ENCODE measurements at places on chromosomes 13 and 19.
A peak's percentile ranks its signal among the peaks of the same experiment; 100 is the strongest.

- DNase-seq, result no peak
These were observed 2.3 kb downstream of the SPACA4 start for GRCh38 chr19:48608798-48609263.

GRCh38 chr19:16042533-16043085 lies 33.7 kb upstream of the TPM4 start:
- no peak for DNase-seq

- DNase-seq, result no peak
These were observed 9.1 kb upstream of the FKRP start for GRCh38 chr19:46736531-46737297.

- DNase-seq, result peak; percentile 90
These were observed 13.0 kb downstream of the TMEM160 start for GRCh38 chr19:47035127-47036096.

DNA sequence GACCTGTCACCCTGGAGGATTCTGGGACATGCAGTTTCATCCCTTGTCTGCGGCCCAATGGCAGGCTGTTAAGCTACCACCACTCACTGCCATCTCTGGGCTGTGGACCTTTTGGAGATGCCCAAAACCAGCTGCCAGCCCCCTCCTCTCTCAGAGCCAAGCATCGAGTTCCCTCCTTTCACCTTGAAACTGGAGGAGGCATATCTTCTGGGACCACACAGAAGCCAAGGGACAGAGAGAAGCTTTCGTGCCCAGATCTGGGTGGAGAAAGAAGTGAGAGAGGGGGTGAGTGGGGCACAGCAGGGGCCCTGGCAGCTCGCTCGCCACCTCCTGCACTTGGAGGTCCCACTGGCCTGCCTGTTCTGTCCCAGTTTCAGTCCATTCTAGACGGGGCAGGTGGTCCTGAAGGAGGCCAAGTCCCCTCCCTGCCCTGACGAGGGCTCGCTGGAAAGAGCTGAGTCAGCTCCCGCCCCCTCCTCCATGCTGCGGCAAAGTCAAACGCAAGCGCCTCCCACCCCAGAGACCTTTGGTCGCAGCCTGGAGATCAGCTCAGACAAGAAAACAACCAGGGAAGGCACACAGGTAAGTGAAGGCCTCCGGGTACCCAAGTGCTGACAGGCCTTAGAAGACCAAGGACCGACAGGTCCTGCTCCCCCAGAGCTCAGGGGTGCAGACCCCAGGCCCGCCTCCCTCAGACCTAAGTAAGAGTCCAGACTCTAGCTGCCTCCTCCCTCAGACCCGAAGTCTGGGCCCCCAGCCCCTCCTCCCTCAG lies 3.8 kb downstream of the BCAT2 start:
- peak; percentile 12 for DNase-seq

DNA sequence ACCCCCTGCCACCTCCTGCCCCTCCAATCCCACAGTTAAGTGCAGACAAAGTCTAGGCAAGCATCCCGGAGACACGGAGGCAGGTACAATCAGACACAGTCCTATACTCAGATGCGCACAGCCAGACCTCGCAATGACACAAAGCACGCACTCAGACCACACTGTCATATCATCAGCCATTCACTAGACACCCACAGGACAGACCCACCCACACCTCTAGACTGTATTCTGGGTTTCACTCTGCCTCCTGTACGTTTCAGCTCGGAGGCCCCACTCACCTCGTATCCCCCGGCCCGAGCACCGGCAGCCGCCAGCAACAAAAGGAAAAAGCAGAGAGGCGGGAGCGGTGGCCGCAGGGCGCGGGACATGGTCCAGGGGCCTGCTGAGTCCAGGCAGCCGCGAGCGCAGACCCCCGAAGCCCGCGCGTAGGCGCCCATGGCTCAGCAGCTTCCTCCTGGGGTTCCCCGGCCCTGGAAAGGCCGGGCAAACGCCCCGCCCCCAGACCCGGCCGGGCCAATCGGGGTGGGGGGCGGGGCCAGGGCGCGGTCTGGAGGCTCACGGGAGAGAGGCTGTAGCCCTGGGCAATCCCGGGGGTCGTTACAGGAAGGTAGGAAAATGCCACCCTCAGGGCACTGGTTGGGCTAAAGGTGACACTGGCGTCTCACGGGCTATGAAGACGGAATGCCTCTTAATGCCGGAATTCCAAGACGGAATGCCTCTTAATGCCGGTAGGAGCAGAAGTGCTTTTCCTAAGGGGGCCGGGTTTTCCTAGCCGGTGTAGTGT lies at the start of the genes MAN2B1 and WDR83:
Gene MAN2B1 (minus strand): TSS at position 478 of the 784 bp plus-strand sequence. CDS start 41 bp downstream, at position 437.
Gene WDR83 (plus strand): TSS at position 543 of the 784 bp plus-strand sequence. CDS start 2,984 bp downstream, outside the sequence.
- peak; percentile 45 for DNase-seq

- no peak for DNase-seq
These were observed 257.5 kb downstream of the MAB21L1 start for GRCh38 chr13:35219021-35219420.

- no peak for DNase-seq
These were observed 10.6 kb downstream of the GPI start for GRCh38 chr19:34375598-34375997.

- DNase-seq, result no peak
These were observed 61.1 kb upstream of the NPAS1 start for GRCh38 chr19:46958532-46958931.

- DNase-seq, result no peak
These were observed 1765.8 kb downstream of the SLITRK1 start for GRCh38 chr13:82116422-82116989.

DNA sequence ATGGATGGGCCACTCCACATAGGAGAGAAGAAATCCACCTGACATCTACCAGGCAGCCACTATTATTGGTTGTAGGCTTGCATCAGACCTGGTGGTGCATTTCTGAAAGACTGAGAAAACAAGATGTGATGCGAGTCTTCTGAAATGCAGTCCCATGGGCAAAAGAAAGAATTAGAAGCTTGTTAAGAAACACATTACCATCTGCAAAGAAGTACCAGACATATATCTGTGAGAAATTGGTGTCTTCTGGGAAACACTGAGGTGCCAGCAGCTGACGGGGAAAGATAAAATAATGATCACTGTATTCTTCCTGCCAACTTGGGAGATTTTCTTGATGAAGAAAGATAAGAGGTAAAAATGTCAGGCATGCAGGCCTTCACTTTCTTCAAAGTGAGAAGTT lies 14.4 kb downstream of the AMER2 start:
- DNase-seq, result no peak

DNA sequence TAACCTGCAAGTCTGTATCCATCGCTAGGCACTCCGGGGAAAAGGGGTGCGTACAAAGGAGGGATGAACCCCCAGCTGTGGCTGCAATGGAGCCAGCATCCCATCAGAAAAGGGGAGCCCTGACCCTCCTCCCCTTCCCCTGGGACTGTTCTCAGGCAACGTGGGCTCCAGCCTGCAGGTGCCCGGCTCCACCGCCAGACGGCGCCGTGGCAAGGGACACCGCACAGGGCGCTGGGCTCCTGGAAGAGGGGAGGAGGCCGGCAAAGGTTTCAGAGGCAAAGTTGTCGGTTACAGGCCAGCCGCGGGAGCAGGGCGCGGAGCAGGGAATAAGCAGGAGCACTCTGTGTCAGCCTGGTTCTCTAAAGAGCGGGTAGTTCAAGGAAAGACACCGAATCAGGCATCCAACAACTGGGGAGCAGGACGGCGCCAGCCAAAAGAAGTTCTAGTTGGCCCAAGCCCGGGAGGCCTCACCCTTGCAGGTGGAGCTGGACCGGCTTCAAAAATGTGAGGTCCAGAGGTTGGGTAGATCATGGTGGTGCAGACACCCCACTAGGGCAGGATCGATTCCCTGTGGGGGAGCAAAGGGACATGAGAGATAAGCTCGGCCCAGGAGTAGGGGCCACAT lies 53.0 kb upstream of the ATP12A start:
- no peak for DNase-seq

DNA sequence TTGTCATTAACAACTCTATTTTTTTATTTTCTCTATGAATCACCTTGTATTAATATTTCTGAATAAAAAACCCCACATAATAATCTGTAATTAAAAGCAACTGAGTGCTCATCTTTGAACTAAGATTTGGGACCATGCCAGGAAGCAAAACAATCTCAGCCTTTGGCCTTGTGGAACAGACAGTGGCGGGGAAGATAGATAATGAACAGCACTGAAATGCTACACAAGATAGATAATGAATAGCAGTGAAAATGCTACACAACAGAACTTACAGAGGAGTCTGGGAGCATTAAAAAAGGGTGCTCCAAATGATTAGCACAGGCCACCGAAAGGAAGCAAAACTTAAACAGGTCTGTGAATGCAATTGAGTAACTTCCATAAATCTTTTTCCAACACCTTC lies 134.9 kb downstream of the GPC5 start:
- no peak for DNase-seq

DNA sequence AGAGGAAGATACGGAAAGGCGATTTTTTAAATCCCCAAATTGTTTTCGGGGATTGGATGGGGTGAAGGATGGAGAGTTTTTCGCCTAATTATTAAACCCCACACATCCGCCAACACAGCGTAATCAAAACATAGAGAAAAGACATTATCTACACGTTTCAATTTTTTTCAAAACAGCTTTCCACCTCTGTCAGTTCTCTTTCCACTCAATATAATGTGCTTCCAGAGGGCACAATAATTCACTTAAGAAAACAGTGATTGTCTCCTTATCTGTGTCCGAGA lies 435 bp upstream of the OBI1 start:
- no peak for DNase-seq

GRCh38 chr13:21671620-21672286 lies 880 bp downstream of the FGF9 start:
- no peak for DNase-seq

GRCh38 chr19:41792513-41793413 lies 3.6 kb upstream of the CEACAM3 start:
- peak; percentile 39 for DNase-seq

DNA sequence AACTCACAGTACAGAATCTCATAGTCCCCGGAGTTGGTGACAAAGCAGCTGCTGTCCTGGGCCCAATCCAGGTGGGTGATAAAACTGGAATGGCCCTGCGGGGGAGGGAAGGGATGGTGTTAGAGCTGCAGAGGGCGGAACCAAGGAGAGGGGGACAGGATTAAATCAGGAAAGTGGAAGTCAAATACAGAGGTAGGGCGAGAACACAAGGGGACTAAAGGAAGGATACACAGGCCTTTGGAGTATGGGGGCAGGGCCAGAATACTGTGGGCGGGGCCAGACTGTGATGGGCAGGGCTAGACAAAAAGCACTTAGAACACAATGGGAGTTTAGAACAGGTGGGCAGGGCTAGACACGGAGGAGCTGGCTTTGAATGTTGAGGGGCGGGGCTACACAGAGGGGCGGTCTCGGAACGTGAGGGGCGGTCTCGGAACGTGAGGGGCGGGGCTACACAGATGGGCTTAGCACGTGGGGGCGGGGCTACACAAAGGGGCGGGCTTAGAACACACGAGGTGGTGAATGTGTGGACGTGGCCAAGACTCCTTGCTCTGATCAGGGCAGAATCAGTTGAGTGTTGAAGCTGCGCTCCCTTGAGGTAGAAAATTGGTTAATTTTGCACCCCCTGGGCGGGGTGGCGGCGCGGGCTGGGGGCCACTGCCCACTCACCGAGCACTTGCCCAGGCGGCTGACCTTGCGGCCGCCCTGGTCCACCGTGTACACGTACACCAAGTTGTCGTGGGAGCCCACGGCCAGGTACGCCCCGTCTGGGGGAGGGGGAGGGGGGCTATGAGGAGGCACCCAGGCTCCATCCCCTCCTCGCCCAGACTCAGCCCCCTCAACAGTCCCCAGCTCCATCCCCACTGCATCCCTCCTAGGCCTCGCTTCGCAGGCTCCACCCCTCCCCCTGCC lies 14.0 kb upstream of the GPR4 start:
- DNase-seq, result no peak

DNA sequence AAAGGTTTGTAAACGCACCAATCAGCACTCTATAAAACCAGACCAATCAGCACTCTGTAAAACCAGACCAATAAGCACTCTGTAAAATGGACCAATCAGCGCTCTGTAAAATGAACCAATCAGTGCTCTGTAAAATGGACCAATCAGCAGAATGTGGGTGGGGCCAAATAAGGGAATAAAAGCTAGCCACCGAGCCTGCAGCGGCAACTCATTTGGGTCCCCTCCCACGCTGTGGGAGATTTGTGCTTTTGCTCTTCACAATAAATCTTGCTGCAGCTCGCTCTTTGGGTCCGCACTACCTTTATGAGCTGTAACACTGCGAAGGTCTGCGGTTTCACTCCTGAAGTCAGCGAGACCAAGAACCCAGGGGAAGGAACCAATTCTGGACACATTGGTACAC lies 28.0 kb downstream of the ZNF175 start:
- no peak for DNase-seq

DNA sequence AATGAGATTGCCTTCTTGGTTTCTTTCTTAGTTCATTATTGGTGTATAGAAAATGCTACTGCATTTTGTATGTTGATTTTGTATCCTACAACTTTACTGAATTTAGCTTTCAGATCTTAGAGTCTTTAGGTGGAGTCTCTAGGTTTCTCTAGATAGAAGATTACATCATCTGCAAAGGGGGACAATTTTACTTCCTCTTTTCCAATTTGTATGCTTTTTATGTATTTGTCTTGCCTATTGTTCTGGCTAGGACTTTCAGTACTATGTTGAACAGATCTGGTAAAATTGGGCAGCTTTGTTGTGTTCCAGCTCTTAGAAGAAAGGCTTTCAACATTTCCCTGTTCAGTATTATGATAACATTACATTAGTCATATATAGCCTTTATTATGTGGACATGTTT lies 101.0 kb upstream of the SPRY2 start:
- DNase-seq, result no peak

GRCh38 chr19:38032951-38033350 lies 125.9 kb downstream of the SIPA1L3 start:
- no peak for DNase-seq

GRCh38 chr19:15923702-15924101 lies 10.6 kb downstream of the CYP4F11 start:
- no peak for DNase-seq

DNA sequence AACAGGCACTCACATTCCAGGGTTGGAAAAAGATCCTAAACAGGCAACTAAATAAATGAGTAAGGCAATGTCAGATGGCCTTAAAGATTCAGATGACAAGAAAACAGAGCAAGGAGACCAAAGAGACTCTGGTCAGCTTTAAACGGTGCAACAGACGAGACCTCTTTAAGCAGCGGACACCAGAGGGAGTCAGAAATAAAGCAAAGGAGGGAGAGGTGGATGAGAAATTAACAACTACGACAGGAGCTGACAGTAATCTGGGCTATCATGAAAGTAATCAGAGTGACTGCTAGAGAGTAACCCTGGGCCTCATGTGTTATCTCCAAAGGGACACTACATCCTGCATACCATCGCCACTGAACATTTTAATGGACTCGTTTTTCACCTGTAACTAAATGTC lies 1.1 kb downstream of the ZNF550 start:
- no peak for DNase-seq

GRCh38 chr13:41361491-41361890 lies 50.4 kb downstream of the NAA16 start:
- DNase-seq, result no peak

DNA sequence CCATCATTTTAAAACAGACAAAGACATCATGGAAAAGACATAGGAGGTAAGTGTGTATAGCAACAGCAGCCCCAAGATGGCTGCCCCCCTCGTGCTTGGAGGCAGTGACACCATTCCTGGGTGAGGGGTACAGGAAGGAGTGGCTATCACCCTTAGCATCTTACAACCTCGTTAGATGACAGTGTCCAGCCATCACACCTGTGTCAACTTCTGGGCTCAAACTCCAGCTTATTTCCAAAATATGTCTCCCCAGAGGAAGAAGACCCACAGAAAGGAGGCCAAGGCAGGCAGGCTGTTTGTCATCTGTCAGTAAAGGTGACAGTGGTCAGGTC lies 27.5 kb downstream of the EPS15L1 start:
- DNase-seq, result no peak

GRCh38 chr13:113216254-113217048 lies 7.0 kb downstream of the CUL4A start:
- no peak for DNase-seq
